ENCODE measurements at places on chromosomes 13 and 19. TPM values are rescaled to one million over a fixed set of nuclear protein-coding genes. Genes with fewer than 3 reads are reported as not detected.

C2CD4C gene
- total RNA-seq = not detected

LENG9 gene
- 6.1 TPM for total RNA-seq

LRP3 gene
- 19.5 TPM for total RNA-seq

LYPD3 gene
- 0.43 TPM for total RNA-seq

HIF3A gene
- 5.5 TPM for total RNA-seq

SIGLEC5 gene
- not detected for total RNA-seq

KANK2 gene
- 331 TPM for total RNA-seq

CAMSAP3 gene
- not detected for total RNA-seq

MCF2L gene
- 0.44 TPM for total RNA-seq

Data from placental pericyte (primary cell).